Activated CD4-positive, alpha-beta T cell treated with anti-CD3 and anti-CD28 coated beads, Interleukin-2, Interleukin-4, amounts not matched to agents 100 ng/mL and 50 ng/mL, durations not matched to agents 16 hours and 8 hours (primary cell): ENCODE measurements at places on chromosomes 11 and 22.
A peak's percentile ranks its signal among the peaks of the same experiment; 100 is the strongest.

DNA sequence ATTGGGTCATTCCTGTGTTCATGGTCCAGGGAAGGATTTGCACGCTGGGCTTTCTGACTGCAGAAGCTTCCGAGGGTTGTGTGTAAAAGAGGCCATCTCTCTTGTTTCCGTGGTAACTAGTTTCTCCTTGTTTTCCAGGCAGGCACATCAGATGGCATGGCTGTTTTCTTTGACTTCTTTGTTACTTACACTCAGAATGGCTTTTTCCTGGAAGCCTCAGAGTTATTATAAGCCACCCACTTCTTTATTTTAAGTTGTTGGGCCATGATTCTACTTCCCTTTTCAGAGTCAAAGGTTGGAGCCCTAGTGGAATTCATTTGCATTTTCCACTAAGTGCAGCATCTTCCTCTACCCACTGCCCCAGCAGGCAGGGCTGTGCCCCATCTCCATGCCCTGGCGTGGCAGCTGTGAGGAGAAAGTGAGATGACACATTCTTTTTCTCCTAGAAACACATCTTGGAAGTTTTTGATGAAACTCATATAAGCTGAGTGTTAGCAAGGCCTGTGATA lies 94.9 kb downstream of the PRR5L start:
- peak; percentile 39 for DNase-seq

DNA sequence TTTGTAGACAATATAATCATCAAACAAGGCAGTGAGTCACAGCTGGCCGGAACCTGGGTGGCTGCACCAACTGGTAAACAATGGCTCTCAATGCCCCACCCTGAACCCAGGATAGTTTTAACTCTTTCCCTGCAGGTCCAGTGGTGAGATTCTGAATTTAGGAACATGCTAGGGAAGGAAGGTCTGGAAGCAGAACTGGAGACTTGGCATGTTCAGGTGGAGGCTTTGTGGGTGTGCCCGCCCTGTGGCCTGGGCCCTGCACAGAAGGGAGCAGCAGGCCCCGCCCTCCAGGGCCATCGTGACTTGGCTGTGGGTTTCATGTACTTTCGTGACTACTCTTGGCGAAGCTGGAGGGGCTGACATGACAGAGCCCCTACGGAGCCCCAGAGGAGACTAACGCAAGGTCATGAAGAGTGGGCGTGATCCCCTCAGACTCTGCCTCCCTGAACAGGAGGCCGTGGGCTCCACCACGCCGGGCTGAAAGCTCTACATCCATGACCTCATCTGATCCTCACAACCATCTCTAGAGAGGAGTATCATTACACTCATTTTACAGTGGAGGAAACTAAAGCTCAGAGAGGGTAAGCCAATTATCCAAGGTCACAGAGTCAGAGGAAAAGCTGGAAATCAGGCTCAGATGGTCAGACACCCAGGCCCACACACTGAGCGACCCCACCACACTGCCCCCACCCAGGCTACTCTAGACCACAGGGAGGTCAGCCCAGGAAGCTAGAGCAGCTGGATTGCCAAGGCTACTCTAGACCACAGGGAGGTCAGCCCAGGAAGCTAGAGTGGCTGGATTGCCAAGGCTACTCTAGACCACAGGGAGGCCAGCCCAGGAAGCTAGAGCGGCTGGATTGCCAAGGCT lies 27.3 kb downstream of the MAFF start:
- no peak for DNase-seq

DNA sequence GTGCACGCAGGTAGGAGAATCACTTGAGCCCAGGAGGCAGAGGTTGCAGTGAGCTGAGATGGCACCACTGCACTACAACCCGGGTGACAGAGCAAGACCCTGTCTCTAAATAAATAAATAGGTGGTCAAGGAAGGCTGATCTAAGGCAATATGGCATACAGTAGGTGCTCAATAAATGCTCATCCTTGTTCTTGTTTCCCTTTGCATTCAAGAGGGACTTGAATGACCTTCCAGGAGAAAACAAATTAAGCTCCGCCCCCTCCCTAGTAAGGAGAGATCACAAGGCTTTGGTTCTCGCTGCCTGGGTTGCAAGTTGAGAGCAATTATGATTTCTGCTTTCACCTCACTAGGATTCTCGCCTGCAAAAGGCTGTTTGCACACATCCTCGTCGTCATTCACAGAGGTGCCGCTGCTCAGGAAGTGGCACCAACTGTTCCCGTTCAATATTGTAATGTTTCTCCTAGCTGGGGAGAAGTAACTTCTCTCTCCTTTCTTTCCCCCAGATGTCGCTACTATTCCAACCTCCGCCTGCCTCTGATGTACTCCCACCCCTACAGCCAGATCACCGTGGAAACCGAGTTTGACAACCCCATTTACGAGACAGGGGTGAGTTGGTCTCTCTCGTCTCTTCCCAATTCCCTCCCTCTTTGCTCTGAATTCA lies 51.8 kb upstream of the ASPHD2 start:
- no peak for DNase-seq

- no peak for DNase-seq
These were observed 29.3 kb downstream of the RASD2 start for GRCh38 chr22:35569916-35570315.

GRCh38 chr11:15826826-15827225 lies 529.5 kb downstream of the SOX6 start:
- DNase-seq = peak; percentile 7

DNA sequence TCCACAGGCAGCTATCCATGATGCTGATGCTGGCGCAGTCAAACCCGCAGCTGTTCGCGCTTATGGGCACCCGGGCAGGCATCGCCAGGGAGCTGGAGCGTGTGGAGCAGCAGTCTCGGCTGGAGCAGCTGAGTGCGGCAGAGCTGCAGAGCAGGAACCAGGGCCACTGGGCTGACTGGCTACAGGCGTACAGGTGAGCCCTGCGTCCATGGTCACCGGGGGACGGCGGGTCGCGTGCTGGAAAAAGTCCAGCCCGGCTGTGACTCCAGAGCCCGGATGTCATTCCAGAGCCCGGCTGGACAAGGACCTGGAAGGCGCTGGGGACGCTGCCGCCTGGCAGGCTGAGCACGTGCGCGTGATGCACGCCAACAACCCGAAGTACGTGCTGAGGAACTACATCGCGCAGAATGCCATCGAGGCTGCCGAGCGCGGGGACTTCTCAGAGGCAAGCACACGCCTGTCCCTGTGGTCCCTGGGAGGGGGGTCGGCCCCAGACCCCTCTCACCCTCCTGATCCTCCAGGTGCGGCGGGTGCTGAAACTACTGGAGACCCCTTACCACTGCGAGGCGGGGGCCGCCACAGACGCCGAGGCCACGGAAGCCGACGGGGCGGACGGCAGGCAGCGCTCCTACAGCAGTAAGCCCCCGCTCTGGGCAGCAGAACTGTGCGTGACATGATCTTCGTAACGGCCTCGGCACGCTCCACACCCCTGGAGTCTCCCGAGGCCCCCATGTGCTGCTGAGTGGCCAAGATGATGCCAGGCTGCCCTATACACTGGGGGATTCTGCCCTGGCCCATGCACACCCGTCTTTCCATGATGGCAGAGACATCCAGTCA lies 16.1 kb downstream of the SELENOO start:
- DNase-seq = no peak
